ENCODE measurements at places on chromosomes 12 and 14.

GRCh38 chr14:78399316-78399889 is 229.2 kb downstream of the NRXN3 start:
- no peak for DNase-seq

GRCh38 chr12:110687396-110688169 is 1.3 kb downstream of the HVCN1 start:
- DNase-seq, result no peak

GRCh38 chr14:36647824-36648753 is 13.6 kb upstream of the PAX9 start:
- DNase-seq, result no peak

DNA sequence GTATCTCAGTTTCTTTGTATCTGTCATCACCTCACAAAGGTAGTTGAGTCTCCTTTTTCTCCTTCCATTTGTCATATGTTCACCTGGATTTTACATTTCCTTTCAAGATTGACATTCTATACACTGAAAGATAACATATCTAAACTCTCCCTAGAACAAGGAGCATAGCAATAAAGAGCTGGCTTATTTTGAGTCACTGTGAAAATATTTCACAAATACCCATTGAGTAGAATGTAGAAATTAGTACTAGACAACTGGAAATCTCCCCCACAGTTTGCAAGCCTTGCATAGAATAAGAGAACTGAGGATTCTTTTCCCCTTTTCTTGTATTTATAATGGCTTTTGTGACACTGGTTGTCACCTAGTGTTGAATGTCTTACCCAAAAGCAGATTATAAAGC is 111.2 kb downstream of the KICS2 start:
- no peak for DNase-seq

DNA sequence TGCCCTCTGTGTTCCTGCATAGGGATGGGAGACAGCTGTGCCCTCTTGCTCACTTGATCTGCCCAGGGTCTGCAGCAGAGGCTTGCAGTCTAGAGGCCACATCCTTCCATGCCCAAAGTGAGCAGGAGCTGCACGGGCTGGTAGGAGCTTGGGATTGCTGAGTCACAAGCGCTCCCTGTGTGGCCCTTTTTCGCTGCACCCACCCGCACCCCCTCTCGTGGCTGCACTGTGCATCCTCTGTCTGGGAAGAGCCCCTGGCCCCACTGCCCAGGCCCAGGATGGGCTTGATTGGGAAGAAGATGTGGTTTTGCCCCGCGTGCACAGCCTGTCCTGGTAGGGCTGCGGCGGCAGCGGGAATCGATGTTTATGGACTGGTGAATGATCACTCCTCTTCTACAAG is 192.4 kb downstream of the TSPAN9 start:
- DNase-seq, result no peak

- DNase-seq, result no peak
Observed at GRCh38 chr14:61878931-61879330, 116.7 kb downstream of the SNAPC1 start.

- no peak for DNase-seq
Observed at GRCh38 chr14:68408680-68409079, 384.2 kb downstream of the ZFP36L1 start.

DNA sequence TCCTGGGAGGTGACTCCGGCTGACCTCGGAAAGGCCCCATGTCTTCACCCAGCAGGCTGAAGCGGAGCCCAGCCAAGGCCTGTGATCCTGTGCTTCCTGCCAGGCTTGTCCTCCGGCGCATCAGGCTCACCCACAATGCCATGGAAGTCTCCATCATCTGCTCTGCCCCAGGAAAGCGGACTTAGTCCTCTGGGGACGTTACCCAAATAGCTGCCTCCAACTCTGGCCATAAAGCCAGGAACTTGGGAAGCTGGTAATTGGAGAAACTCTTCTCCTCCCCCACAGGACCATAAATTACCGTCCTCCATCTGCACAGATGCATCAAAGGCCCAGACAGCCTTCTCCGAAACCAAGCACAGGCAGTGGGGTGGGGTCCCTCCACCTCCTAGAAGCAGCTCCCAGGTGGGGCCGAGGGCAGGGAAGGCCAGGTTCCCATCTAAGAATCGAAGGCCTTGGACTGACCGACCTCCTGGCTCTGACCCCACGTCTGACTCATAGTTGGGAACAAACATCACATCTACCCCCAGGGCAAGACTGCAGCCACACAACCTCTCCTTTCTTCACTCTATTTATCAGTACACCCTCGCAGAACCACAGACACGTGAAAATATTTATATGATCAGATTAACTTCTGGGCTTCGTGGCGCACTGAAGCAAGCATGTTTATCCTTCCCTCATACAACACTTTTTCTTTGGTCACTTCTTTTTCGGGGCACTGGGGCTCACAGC is 56.4 kb downstream of the PITPNM2 start:
- no peak for DNase-seq

DNA sequence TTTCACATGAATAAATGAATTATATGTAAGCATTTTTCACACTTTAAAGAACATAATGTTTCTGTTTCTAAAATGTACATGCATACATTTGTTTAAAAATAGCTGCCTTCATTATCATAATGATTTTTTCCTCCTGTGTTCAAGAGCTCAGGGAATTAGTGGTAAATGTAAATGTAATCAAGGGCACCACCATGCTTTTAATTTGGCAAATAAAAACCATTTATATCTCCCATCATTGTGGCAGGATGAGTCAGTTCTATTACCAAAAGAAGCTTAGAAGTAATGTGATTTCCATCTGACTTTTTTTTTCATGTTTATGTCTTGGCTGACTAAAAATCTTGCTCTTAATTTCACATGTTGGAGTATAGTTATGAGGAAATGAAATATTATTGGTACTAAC is 176.1 kb downstream of the GXYLT1 start:
- DNase-seq, result no peak

GRCh38 chr12:7991535-7991934 is 41.0 kb upstream of the FOXJ2 start:
- no peak for DNase-seq

DNA sequence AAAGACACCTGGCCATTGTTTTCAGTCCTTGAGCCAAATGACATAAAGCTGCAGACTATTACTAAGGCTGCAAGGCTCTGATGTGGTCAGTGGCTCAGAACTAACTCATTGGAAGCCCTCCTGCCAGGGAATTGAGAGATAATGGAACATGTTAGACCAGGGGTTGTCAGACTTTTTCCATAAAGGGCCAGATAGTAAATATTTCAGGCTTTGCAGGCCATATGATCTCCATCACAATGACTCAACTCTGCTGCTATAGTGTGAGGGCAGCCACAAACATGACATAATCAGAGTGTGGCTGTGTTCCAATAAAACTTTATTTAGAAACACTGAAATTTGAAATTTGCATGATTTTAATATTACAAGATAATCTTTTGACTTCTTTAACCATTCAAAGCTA is 140.3 kb downstream of the TMEM30B start:
- no peak for DNase-seq

- DNase-seq, result no peak
Observed at GRCh38 chr12:46206471-46206870, 62.4 kb downstream of the SLC38A1 start.

- DNase-seq, result no peak
Observed at GRCh38 chr12:29750131-29750927, 33.4 kb downstream of the TMTC1 start.

- DNase-seq, result no peak
Observed at GRCh38 chr12:93243689-93244513, 133.8 kb upstream of the NUDT4 start.

- DNase-seq, result no peak
Observed at GRCh38 chr12:126385785-126386184, 1320.5 kb downstream of the AACS start.

- peak; percentile 12 for DNase-seq
Observed at GRCh38 chr12:53676656-53677015, 753 bp upstream of the ATP5MC2 start.

GRCh38 chr12:93714382-93714781 is 37.2 kb downstream of the CRADD start:
- DNase-seq, result no peak

DNA sequence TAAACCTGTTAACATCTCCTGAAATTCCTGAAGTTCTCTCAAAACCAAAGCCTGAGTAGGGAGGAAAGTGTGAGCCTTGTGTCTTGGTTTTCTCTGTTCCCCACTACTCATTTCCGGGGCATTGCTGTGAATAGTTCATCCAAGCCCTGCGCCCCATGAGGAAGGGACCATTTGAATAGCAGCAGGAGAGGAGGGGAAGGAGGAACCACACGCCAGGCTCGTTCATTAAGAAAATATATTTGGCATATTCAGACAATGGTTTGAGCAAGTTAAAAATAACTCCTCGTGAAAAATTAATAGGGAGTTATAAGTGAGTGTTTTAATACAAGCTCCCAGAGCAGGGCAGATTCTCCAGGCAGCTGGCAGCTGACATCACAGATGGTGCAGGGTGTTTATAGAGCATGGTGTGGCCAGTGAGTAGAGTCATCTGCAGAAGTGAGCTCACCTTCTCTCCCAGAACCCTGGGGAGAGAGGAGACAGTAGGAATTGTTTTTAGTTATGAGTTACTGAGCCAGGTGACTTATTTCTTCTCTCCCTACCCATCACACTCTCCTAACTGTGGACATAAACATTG is 29.5 kb upstream of the CISTR start:
- DNase-seq, result no peak

DNA sequence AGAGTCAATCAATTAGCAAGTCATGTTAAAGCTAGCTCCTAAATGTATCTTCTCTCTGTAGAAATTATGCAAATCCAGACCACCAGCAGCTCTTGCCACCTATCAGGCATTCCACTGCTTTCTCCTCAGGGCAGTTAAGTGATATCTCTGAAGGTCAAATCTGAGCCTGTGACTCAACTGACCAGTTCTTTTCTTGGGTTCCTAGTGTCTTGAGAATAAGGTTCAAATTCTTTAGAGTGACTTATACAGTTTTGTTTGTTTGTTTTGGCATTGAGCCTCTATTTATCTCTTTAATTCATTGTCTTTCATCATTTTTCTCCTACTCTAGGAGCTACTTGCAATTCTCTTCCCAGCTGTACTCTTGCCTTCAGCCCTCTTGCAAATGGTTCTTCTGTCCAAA is 2.5 kb upstream of the LRIG3 start:
- no peak for DNase-seq

GRCh38 chr14:105420974-105421674 is 1.5 kb downstream of the MTA1 start:
- no peak for DNase-seq

DNA sequence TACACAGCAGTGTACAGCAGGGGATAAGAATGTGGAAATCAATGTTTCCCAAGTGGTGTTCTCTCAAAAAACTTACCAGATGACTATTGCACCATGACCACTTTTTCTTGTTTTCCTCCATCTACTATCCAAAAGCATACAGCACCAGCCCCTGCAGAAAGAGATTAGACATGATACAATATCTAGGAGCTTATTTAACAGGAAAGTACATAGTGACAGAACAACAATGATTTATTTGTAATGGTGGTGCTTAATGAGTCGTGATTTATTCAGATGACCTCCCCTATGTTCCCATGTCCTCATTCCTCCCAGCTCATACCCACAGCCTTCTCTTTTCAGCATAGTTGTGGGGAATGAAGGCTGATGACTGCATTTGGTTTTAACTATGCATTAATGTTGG is 413.6 kb downstream of the BTG1 start:
- no peak for DNase-seq

GRCh38 chr12:119565404-119565803 is 28.2 kb upstream of the TMEM233 start:
- DNase-seq, result no peak

DNA sequence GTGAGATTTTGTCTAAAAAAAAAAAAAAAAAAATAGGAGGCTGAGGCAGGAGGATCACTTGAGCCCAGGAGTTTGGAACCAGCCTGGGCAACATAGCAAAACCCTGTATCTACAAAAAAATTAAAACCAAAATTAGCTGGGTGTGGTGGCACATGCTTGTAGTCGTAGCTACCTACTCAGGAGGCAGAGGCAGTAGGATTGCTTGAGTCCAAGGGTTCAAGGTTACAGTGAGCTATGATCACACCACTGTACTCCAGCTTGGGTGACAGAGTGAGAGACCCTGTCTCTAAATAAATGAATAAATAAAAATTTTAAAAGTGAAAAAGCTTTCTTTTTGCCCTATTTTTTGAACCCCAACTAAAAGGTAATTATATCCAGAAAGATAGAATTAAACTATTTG is 113.6 kb downstream of the PEBP1 start:
- DNase-seq, result no peak

DNA sequence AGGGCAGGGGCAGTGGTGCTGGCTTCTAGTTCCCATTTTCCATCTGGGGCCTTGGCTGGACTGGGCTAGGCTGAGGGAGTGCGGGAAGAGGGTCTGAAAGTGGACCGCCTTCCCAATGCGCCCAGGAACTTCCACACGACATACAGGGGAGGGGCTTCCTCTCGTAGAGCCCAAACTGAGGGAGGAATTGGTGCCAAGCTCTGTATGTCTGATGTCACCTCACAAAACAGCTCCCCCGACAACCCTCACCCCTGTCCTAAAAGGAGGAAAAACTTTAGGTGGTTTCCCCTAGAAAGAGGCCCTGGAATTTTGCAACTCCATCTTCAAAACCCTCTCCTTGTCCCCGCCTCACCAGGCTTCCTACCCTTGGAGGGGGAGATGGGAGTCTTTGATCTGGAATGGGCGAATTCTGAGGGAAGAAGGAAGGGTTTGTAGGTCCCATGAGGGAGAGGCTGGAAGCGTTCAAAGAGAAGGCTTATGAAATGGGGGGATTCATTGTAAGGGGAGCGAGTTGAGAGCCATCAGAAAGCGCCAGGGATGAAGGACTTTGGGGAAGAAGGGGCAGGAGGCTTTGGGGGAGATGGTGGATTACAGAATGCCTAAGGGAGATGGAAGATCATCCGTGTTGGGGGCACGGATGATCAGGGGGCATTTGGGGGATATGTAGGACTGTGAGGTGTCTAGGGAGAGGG is 844 bp downstream of the GLTP start:
- no peak for DNase-seq

GRCh38 chr14:71852181-71852580 is 80.0 kb upstream of the RGS6 start:
- no peak for DNase-seq

GRCh38 chr12:54593725-54594124 is 5.3 kb upstream of the PPP1R1A start:
- DNase-seq, result no peak

DNA sequence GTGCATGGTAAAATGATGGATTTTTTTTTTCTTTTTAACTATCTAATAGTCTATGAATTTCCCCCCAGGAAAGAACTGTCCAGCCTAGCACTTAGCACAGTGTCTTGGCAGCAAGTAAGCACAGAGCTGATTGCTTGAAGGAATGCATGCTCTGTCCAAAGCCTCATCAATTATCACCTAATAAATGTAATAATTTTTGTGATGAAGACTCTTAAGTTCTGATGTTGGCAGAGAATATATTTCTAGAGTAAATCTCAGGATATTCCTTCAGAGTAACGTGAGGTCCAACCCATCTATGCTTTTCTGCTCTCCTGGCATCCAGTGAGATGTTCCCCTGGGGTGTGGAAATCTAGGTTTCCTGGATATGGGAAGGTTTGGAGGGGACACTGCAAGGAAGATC is 152.4 kb downstream of the TMX1 start:
- no peak for DNase-seq
